Head of caudate nucleus (tissue), 42 donors: ENCODE measurements at places on chromosomes 5 and 9.

DNA sequence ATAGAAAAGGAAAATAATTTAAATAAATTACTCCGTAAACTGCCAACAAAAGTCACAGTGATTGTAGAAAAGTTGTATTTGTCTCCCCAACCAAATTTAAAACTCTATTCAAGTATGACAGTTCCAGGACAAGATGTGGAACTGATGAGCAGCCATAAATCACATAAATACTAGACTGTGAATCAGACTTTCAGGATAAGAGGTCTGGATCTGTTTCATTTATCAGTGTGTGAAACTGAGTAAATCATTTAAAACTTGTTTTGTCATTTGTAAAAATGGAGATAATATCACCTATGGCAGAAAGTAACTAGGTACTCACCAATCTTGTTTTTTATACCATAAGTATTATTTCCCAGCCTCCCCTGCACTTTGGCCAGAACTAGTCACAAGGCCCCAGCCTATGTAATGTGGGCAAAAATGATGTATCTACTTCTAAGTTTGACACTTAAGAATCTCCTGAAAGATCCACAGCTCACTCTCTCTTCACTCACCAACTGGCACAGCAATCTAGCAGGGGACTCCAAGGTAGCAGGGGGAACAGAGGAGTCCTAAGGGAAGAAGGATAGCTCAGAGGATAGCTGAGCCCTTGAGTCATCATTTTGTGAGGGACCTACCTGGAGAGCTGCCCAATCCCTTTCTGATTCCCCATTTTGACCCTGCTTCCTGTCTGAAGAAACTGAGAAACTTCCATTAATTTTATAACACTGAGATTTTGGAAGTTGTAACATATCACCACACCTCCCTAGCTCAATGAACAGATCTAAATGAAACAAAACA is 31.6 kb downstream of the TMEM161B start:
- DNase-seq: no peak

DNA sequence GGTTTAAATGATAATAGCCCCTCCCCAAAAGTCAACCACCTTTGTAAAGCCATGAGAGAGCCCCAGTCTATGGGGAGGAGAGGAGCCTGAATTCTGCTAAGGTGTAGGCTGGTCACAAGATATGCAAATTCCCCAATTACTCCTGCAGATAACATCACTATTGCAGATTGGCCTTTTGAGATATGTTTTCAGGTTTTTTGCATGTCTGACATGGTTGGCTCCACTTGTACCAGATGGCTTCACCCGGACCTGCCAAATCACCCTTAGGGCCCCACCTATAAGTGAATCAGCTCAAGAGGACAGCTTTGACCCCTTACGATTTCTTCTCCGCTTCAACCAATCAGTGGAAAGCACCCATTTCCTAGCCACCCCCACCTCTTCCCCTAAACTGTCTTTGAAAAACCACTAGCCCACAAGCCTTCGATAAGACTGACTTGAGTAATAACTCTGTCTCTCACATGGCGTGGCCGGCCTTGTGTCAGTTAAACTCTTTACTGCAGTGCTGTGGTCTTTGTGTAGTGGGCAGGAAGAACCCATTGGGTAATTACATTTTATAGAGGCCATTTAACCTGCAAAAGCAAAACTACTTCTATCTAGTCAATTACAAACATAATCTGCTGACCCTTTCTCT is 69.7 kb downstream of the PRLR start:
- no peak for DNase-seq

- no peak for DNase-seq
Observed at GRCh38 chr5:136037001-136037705, 8.4 kb downstream of the TGFBI start.

- DNase-seq: no peak
Observed at GRCh38 chr9:99787556-99787955, 34.1 kb upstream of the NR4A3 start.

GRCh38 chr9:82970359-82970758 is 92.6 kb downstream of the RASEF start:
- no peak for DNase-seq

- no peak for DNase-seq
Observed at GRCh38 chr5:139686706-139687441, 38.7 kb downstream of the CXXC5 start.

- peak; percentile 42 for DNase-seq
Observed at GRCh38 chr5:126780165-126780827, 3.4 kb downstream of the LMNB1 start.

DNA sequence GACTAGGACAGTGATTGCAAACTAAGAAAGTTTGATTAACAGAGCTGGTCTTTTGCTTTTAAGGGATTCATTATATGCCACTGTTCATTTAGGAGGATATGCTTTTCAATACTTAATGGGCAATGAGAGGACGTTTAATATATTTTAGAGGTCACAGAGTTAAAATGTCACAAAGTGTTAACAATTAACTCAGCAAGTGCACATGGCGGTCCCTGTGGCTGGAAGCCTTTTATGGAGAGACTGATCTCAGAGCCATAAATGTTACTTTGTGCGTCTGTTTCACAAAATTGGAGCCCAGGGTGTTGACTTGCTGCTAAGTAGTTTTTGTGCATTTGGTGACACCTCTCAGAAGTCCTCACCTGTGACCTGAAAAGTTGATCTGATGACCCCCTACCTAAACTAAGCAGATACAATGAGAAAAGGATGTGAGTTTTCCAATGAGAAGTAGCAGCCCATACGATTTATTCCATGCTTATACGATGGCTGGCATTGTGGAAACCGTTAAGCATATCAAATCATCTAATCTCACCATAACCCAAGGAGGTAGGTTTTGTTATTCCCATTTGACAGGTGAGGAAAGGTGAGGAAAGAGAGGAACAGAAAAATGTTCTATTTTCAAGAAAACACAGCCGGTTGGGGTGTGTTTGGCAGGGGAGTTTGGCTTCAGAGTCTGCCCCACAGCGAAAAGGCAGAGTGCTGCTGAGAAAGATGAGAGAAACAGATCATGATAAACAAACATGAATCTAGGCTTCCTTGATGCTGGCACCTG is 64.4 kb downstream of the CMYA5 start:
- DNase-seq: no peak

DNA sequence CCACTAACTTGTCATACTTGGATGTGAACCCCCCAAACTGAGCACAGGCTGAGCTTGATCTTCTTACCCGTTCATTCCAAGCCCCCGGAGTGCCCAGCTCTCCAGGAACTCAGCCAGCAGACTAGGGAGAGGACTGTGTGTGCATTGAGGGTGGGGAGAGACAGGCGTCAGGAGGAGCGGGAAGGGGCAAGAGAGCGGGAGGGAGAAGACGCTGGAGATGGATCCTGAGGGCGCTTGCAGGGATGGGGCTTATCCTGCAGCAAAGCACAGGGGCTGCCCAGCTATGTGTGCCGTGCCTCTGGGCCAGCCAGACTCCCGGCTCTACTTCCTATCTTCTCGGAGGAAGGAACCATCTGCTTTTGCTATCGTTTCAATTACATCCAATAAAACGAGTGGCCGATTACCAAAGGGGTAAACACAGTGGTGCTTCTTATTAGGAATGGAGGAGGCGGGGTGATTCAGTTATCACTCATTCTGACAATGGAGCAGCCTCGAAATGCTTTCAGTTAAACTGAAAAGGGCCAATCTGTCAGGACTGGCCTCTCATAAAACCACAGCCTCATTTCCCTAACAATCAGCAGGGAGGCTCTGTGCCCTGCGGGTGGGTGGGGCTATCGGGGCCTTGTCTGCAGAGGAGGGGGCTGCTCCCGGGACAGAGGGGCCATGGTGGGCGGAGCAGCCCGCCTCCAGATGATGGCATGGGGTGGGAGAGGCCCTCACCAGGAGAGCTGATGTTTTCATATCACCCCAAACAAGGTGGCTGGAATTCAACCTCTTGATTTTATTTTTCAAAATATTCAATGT is 168.2 kb downstream of the DAB2IP start:
- DNase-seq: no peak

- DNase-seq: peak; percentile 33
Observed at GRCh38 chr9:136048560-136049411, 46.3 kb downstream of the NACC2 start.

- no peak for DNase-seq
Observed at GRCh38 chr9:112056996-112057395, 118.1 kb downstream of the SUSD1 start.

GRCh38 chr5:119439140-119439631 is 13.1 kb upstream of the HSD17B4 start:
- no peak for DNase-seq

GRCh38 chr5:59036274-59036961 is 453.5 kb downstream of the RAB3C start:
- DNase-seq: no peak

GRCh38 chr5:139178935-139179334 is 19.2 kb downstream of the SIL1 start:
- DNase-seq: no peak

DNA sequence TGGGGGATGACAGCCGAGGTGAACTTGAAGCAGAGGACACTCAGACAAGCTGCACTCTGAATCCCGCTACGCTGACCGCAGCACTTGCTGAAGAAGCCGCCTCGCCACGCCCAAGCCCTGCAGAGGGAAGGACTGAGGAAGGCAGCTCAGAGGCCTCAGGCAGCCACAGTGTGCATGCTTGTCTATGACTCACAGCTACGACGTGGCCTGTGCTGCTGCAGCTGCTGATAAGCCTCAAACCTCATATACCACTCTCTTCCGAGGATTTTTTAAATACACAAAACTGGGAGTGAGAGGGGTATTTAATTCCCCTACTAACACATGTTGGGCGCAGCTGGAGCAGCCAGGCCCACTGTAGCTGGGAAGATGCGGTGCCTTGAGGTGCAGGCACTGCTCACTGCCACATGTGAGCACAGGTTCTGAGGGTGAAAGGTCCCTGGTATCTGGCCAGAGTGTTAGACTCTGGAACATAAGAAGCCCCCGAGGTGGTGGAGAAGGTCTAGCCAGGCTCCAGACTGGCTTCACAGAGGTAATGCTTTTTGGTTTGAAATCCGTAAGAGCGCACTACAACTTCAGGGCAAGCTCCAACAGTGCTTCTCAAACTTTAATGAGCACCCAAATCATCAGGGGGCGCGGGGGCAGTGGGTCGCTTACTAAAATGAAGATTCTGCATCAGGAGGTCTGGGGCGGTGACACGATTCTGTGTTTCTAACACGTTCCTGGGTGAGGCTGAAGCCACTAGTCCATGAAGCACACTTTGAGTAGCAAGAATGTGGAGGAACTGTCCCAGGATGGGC is 196.8 kb downstream of the AUH start:
- peak; percentile 45 for DNase-seq

GRCh38 chr5:28544501-28544900 is 1506.1 kb upstream of the CDH9 start:
- DNase-seq: no peak

GRCh38 chr9:16125629-16126028 is 572.8 kb downstream of the CCDC171 start:
- DNase-seq: no peak

DNA sequence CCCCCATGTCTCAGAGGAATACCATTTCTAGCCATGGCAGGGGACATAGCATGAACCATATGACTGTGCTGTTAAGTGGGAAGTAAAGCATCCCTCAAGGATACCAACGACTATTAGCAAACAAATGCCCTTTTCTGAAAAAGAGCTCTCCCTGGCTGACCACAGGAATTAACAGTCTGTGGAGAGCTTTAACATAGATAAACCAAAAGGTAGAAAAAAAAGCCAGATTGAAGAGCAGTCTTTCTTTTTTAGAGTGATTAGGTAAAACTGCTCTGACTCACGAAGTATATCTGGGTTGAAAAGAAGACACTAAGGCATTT is 532.7 kb upstream of the DMAC1 start:
- no peak for DNase-seq

DNA sequence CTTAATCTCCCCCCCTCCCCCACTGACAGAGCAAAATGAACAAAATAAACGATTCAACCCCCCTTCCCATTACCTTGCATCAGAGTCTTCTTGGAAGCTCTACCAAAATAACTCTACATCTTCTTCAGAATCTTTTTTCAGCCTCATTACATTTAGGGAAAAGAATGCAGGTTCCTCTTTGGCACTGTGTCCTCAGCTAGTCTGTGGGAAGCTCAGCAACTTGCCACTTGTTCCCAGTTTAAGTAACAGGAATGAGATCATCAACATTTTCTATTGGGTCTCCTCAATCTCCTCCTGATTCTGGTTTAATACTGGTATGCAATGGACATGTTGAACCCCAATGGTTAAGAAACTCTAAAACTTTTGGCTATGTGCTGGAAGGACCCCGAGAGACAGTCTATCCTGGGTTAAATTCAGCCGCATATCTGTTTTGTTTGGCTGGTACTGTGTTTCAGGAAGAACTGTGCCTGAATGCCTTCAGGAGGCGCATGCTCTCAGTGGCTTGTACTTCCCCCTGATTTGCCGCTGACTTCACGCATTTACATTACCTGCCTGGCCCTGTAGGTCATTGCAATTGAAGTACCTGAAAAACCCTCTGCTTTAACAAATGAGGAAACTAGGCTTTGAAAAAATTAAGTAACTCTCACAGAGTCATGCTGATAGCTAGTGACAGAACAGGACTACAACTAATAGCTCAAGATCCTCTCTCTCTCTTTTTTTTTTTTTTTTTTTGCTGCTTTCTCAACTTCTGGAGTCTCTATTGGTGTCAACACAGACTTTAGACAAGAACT is 78.1 kb upstream of the HMHB1 start:
- no peak for DNase-seq

DNA sequence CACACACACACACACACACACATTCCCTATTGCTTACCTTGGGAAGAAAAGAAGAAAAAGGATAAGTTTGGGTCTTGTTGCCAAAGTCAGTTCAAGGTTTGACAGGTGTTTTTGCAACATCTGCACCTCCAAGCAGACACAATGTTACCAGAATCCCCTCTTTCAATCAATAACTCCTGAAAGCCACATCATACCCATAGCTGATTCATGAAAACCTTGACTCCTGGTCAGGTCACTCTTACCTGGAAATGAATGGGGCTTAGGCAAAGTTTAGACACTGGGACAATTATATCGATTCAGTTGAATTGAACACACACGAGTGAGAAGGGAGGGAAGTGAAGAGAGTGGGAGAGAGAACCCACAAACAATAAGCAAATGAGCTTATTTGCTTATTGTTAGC is 27.0 kb downstream of the IL9 start:
- no peak for DNase-seq

DNA sequence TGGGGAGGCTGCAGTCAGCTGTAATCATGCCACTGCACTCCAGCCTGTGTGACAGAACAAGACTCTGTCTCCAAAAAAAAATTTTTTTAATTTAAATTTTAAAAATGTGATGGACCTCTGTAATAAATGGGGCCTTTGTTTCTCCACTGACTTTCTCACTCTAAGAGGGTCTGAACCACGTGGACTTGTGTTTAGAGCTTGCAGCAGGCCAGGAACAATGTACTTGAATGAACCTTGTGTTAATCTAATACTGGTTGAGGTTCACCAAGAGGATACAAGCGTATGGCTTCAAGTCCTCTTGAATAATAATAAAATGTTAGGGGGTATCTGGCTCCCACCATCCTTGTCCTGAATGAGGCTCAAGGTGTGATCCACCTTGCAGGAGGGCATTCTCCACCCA is 14.4 kb upstream of the SLC2A8 start:
- DNase-seq: no peak

DNA sequence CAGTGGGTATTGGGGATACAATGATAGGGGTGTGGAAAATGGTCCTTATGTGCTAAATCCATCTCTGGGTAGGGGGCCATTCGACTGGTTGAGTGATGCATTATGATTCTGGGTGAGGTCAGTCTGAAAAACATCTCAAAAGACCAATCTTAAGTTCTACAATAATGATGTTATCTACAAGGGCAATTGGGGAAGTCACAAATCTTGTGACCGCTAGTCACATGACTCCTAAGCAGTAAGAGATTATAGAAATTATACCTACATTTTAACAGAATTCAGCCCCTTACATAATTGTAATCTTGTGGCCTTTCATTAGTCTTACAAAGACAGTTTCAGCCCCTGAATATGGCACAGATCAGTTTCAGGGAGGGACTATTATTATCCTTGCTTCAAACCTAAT is 224.7 kb downstream of the PIK3R1 start:
- DNase-seq: no peak
